Activated CD4-positive, alpha-beta T cell treated with anti-CD3 and anti-CD28 coated beads, Interleukin-2, amount 10 ng/mL, durations not matched to agents 7 days and 5 days (primary cell): ENCODE measurements at places on chromosomes 1 and 21. TPM values are rescaled to one million over a fixed set of nuclear protein-coding genes. Genes with fewer than 3 reads are reported as not detected.

The ATP1A4 gene
- total RNA-seq: not detected

The AMY2A gene
- not detected for total RNA-seq

The ARHGEF10L gene
- not detected for total RNA-seq

The MEX3A gene
- total RNA-seq: 0.02 TPM

The CR1 gene
- 0.20 TPM for total RNA-seq

The MYCL gene
- total RNA-seq: not detected

The S100A9 gene
- 0.77 TPM for total RNA-seq

The LYPD8 gene
- not detected for total RNA-seq

The CALML6 gene
- total RNA-seq: 0.47 TPM
